Large intestine (tissue), 12 donors: ENCODE measurements at places on chromosomes 3 and 15.

GRCh38 chr15:98920091-98920880 lies 87.3 kb downstream of the PGPEP1L start:
- no peak for DNase-seq

- no peak for DNase-seq
Measured at GRCh38 chr3:12632523-12632922, 31.4 kb downstream of the RAF1 start.

GRCh38 chr3:138397983-138398382 lies 36.4 kb upstream of the ESYT3 start:
- no peak for DNase-seq

- no peak for DNase-seq
Measured at GRCh38 chr3:156902916-156903315, 76.8 kb downstream of the LEKR1 start.

GRCh38 chr15:74778599-74778970 lies 3.3 kb upstream of the CSK start:
- no peak for DNase-seq

- no peak for DNase-seq
Measured at GRCh38 chr3:128867200-128868125, 12.0 kb upstream of the ACAD9 start.

DNA sequence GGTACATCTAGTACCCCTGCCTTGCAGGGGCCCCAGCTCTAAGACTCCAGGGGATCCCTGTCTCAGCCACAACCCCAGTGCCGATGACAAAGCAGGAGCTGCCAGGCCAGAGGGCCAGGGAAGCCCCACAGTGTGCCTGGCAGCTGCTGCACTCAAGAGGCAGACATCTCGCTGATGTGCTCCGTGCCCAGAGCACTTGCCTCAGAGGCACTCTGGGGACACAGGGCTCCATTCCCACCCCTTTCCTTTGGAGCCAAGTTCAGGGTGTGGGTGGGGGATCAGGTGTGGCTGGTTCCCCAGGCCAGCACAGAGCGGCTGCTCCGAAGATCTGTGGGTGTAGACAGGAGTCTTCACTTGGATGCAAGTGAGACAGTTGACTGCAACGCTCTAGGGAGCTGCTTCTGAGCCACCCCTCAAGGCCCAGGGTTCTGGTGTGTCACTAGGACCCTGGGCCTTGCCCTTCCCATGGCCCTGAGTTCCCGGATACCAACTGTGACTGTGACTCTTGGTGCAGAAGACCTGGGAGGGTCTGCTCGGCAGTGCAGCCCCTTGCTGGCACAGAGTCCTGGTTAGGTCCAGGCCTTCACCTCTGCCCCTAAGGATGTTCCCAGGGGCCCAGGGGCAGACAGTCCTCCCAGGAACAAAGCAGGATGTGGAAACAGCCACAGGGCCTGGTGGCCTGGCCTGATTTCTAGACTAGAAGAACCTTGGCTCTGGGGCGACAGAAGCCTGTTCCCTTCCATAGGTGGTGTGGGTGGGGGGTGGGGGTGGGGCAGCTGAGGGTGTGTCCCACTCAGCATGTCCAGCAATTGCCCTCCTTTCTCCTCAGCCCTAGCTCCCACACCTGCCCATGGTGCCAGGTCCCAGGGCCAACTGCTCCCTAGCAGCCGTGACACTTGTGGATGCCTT lies 2.5 kb downstream of the NT5DC2 start:
- no peak for DNase-seq

DNA sequence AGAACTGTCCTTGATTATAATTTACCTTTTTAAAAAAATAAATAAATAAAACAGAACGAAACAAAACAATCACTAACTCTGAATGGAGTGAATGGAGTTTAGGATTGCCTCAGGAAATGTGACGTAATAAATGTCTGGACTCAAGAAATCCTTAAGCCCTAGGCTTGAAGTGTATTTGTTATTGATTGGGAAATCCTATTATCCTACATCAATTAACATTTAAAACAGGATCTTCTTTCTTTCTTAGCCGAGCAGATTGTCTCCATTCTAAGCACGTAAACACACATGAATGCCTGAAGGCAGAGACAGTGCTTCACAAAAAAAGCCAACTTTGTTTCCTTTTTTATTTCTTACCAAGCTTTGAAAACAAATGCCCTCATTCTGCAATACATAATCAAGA lies 33.4 kb downstream of the KAT2B start:
- no peak for DNase-seq

DNA sequence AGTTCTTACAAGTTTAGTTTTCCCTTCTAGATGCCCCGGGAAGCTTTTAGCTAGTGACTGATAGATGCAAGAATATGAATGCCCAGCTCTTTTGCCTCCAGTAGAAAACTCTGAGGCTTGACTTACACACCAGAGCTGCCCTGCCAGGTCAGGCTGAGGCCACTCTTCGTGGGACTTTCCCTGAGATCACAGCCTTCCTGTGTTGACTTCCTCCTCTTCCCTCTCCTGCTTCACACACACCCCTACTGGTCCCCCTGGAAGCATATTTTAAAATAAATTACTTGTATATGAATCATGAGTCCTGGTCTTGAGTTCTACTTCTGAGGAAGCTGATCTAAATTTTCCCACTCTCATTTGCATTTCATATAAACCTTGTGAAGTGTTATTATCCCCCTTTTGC lies 413.7 kb downstream of the PDCD6IP start:
- no peak for DNase-seq

- DNase-seq: no peak
Measured at GRCh38 chr3:145079436-145079835, 1081.5 kb downstream of the PLOD2 start.

DNA sequence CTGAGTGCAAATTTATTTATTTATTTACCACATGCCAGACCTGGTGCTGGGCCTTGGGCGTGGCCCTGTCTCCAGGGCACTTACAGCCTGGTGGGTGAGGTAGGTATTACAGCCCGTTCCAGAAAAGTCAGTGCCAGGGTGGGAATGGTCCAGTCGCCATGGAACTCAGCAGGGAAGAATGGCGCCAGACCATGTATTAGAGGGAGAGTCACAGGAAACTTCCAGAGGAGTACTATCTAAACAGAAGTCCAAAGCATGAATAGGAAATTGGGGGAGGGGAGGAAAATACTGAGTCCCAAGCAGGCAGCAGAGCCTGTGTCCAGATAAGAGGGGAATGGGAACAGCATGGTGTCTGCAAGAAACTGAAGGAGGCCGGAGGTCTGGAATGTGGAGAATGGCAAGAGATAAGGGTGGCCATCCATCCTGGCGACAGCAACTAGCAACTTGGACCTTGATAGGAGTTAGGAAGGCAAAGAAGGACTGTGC lies 27.0 kb downstream of the SH3BP5 start:
- no peak for DNase-seq
